ENCODE measurements at places on chromosomes 12 and 14. TPM values are rescaled to one million over a fixed set of nuclear protein-coding genes. Genes with fewer than 3 reads are reported as not detected.

The RPS6KL1 gene
- 1.7 TPM for total RNA-seq

The TMBIM6 gene
- total RNA-seq = 796 TPM

The ADSS1 gene
- total RNA-seq = 18.8 TPM

The SMOC1 gene
- 15.8 TPM for total RNA-seq

Measured in tracheal epithelial cell (primary cell).